ENCODE measurements at places on chromosomes 3 and 15.
A peak's percentile ranks its signal among the peaks of the same experiment; 100 is the strongest.

- DNase-seq, result no peak
These were observed 116.2 kb upstream of the KCNMB2 start for GRCh38 chr3:178420033-178420432.

GRCh38 chr15:36331531-36332275, 247.7 kb upstream of the CDIN1 start:
- no peak for DNase-seq

DNA sequence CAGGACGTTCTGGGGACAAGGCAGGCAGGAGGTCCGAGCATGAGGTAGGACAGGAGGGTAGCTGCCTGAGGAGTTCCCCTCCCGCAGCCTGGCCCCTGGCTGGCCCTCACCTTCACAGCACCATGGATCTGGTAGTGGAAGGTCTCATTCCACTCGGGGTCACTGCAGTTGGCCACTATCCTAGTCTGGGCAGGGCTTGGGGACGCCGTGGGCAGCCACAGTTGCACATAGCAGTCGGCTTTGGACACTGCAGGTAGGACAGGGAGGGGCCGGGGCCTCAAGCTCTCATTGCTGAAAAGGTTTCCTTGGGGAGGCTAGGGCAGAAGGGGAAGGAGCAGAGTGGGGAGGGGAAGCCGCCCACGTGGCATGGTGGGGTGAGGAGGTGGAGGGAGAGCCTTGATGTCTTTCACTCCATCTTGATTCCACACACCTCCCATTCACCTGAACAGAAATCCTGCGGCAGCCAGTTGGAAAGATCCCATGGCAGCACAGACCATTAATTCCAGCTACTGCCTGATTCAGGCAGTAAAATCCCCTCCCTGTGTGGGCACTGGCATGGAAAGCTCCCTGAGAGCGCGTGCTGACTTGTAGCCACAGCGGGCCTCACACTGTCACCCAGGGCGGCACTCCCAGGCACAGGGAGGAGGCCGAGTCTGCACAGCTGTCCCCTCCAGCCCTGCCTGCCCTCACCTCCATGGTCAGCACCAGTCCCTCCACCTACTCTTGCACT, 2.1 kb downstream of the PLA2G4F start:
- DNase-seq, result no peak

- DNase-seq, result no peak
These were observed 114.2 kb upstream of the UMPS start for GRCh38 chr3:124615896-124616543.

GRCh38 chr3:32249184-32249782, 10.8 kb downstream of the CMTM8 start:
- peak; percentile 17 for DNase-seq

All from PC-9 (cell line).